Stimulated activated CD8-positive, alpha-beta memory T cell treated with anti-CD3 and anti-CD28 coated beads, Interleukin-4, amount 100 ng/mL, for 1 hour (primary cell): ENCODE measurements at places on chromosomes 13 and 19.

GRCh38 chr13:29754473-29754806, 96.0 kb downstream of the UBL3 start:
- DNase-seq, result no peak

DNA sequence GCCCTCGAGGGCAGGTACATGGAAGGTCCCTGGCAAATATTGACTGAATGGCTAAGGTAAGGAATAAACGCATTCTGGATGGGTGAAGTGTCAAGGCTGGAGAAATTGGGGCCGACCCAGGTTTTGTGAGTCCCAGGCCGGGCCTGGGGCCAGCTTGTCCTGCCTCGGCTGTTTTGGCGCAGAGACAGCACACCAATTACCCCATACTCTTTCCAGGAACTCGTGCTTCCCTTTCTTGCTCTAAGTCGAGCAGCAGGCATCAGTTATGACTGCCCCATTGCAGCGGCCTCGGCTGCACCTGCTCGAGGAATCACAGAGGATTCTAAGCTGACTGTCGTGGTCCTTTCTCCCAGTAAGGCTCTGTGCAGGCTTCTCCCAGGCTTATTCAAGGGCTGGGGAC, 67.1 kb downstream of the ZNF536 start:
- no peak for DNase-seq

GRCh38 chr13:74015137-74015536, 119.1 kb downstream of the KLF12 start:
- DNase-seq, result no peak

GRCh38 chr19:54229146-54229545, 6.3 kb upstream of the LILRB3 start:
- no peak for DNase-seq

DNA sequence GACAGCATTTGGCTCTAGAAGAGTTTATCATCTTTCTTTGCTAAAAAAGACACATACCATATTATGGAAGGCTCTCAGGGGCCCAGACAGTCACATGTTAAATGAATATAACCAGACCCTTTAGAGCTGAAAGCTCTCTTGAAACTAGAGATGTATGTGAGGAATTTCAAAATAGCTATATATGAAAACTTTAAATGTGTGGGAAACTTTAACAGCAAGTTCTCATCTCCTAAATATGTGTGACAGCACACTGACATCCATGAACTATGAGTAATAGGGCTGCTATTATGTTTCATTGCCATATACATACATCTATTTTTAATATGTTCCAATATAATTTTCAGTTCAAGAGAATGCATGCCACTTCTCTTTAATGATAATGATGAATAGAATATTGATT, 509.5 kb downstream of the GPC6 start:
- DNase-seq, result no peak

- DNase-seq, result no peak
Measured at GRCh38 chr19:41226053-41226873, 7.2 kb downstream of the AXL start.

DNA sequence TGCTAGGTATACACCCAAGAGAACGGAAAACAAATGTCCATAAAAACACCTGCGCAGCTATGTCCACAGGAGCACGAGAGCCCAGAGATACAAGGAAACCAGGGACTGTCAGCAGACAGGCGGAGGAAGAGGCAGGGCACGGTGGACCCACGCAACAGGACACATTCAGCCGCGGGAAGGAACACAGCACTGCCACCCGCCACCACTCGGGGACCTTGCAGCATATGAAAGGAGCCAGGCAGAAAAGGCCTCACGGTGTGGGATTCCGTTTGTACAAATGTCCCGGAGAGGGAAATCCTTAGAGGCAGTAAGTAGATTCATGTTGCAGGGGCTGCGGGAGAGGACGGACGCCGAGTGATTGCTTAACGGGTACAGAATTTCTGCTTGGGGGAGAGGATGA, 7.8 kb downstream of the HSPBP1 start:
- no peak for DNase-seq

DNA sequence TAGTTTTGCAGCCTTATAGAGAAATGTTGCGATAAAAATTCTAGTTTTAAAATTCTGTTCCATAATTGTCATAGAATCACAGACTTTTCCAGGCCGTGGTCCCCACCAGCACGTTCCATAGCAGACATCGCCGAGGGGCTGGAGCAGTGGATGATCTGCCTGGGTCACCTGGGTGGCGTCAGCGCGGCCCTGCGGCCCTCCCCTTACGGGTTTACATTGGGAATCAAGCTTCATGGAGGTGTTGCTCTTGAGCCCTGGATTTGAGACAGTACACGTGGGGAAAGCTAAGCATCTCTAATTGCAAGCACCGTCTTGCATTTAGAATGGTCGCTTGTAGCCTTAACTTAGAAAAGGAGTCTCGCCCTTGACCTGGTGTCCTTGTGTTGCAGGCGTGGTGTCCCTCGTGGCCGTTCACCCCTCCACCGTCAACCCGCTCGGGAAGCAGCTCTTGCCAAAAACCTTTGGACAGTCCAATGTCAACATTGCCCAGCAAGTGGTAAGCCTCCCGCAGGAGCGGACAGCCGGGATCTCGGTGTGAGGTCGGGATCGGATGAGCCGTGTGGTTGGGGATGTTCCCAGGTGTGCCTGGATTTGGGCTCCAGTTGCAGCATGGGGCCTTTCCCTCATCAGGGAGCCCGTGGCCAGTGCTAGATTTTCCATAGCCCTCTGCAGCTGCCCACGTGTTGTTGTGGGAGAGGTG, 35.1 kb downstream of the ATP4B start:
- no peak for DNase-seq

DNA sequence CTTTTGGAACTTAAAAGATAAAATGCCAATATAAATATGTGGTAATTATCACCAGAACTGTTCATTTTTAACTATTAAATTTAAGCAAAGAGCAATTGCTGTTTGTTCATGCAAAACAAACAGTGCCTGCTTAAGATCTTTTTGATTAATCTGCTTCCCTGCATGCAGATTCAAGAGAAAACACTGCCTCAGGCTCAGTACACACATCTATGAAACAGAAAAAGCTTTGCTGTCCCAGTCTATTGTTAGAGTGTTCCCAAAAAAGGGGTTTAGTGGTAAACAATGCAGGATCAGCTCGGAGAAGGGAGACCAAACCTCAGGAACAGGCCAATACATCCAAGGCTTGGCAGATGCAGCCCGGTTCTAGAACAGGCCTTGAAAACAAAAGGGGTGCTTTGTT, 49.3 kb upstream of the TDRD3 start:
- no peak for DNase-seq

DNA sequence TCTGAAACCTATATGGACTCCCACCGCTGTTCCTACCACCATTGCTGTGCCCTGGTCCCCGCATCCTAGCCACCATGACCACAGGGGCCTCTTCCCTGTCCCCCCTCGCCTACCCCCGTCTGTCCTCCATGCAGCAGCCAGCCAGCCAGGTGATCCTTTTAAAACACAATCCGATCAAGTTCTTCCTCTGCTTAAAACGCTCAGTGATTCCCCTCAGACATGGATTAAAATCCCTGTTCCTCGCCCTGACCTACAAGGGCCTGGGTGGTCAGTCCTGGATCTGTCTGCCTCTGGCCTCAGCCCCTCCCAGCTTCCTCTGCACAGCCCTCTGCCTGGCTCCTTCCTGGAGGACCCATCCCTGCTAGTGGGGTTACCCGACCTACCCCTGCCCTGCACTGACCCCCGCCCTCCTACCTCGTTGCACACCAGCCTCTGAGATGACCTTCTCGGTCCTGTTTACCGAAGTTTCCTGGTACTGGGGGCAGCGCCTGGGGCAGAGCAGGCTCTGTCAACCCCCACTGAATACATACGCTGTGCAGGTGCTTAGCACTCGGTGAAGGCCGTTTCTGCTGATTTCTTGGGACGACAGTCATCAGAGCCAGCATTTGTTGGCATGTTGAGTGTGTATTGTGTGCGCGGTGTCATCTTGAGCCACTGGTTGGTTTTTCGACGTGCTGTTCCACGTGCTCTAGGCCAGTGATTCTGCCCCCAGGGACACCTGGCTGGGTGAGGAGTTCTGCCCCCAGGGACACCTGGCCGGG, 14.7 kb upstream of the LENG8 start:
- no peak for DNase-seq

DNA sequence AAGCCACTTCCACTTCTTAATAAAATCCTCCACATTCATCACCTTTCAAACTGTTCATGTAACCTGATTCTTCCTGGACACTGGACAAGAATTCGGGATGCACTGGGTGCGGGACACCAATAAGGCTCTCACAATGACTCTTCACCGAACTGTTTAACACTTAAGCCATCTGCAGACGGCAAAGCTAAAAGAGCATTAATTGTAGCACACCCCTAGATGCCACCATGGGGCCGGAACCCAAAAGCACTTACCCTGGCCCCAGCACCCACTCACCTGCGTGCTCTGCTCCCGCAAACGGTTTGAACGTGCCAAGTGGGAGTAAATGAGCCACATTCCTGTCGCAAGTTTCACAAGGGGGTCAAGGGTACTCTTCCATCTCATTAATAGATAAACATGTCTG, 254.3 kb upstream of the PRR20A start:
- no peak for DNase-seq

GRCh38 chr13:75186379-75186778, 295.6 kb downstream of the TBC1D4 start:
- no peak for DNase-seq

DNA sequence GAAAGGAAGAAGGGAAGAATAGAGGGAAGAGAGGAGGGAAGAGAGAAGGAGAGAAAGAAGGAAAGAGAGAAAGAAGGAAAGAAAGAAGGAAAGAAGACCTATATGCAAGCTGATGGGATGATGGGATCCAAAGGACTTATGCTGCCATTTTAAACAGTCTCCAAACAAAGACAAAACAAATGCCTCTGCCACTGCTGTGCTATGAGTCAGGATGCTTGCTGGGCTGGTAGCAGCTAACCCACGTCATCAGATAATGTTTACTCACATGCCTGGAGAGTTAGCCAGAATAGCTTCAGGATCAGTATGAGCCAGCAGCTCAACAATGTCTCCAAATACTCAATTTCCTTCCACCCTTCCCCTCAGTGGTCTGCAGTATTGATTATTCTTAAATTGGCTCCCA, 12.0 kb upstream of the ZNF274 start:
- DNase-seq, result no peak

- DNase-seq, result no peak
Measured at GRCh38 chr13:73995736-73996135, 138.5 kb downstream of the KLF12 start.

DNA sequence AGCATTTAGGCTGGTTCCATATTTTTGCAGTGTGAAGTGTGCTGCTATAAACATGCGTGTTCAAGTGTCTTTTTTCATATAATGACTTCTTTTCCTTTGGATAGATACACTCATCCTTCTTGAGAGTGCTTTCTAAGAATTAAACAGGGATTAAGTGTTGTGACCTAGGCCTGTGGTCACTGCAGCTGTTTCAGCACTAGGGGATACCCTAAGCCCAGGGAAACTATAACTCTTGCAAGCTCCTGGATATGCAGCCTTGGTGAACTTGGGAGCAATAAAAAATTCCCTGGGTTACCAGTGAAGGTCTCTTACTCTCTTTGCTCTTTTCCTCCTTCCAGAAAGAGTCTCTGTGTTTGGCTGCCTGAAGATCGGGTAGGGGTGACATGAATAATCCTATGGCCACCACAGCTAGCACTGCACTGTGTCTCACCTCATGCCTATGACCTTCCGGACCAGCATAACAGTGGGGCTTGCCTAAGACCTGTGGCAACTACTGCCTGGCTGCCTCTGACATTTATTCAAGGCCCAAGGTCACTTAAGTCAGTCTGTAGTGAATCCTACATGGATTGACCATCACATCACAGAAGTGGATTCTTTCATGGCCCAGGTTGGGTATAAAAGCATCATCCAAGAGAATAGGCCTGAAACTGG, 799.7 kb downstream of the DACH1 start:
- DNase-seq, result no peak

- DNase-seq, result no peak
Measured at GRCh38 chr19:47228168-47228936, 2.6 kb downstream of the BBC3 start.

DNA sequence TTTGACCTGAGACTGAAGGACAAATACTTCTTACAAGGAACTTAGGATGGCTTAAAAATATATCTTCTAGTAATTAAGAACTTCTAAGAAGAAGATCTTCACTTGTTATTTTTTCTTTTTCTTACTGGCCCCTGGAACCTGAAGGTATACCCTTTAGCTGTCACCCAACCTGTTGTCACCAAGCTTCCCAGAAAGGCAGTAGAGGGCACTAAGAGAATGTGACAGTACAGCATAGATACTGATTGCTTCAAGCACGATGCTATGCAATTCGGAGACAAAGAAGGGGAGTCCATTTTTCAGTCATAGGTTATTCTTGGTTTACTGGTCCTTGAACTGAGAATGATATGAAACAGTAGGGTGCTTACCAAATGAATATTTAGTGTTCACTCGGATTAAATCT, 208.3 kb upstream of the PCDH9 start:
- DNase-seq, result no peak

DNA sequence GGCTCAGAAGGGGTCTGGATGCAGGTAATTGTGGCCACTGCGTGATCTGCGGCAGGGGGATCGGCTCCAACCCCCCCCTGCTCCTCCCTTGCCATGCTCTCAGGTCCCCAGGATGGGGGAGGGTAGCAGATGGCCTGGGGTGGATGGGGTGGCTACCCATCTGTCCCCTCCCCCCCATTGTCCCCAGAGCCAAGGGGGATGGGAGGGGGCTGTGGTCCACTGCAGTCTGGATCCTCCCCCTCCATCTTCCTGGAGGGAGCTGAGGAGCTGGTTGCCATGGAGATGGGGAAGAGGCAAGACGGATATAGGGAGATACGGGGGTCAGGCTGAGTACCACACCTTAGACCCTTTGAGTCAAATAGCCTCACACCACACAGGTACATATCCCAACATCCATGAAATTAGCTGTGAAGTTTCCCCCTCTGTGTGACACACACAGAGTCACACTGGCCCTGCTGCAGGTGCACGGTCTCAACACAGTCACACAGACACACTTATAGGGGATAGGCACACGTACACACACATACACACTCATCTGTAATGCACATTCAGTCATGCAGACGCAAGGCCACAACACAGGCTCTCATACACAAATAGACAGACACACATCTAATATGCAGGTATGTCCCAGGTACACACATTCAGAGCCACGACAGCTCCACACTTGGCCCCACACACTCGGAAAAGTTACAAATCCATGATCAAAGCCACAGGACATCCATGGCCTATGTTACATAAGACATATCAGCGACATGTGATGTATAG, 1.8 kb upstream of the NOVA2 start:
- no peak for DNase-seq

GRCh38 chr19:17468302-17469091, 1.8 kb upstream of the SLC27A1 start:
- no peak for DNase-seq

GRCh38 chr19:19201697-19202630, 1.2 kb downstream of the NR2C2AP start:
- no peak for DNase-seq

- DNase-seq, result no peak
Measured at GRCh38 chr13:20340759-20341171, 108.6 kb upstream of the GJB6 start.

DNA sequence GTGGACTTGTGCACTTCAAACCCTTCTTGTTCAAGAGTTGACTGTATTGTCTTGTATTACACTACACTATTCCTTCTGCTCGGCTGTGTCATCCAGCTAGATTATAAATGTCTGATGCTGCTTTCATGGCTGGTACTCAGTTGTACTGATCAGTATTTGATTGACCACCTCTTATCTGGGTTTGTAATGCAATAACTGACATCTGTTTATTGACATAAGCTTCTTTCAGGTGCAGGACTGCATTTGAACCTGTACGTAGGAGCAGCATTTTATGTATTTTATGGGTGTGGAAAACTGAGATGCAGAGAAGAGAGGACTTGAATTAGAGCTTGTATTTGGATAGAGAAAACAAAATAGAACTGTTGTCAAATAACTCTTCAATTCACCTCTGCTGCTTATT, 309.2 kb downstream of the FGF9 start:
- DNase-seq, result no peak
